ENCODE measurements at places on chromosomes 5 and 9.
A peak's percentile ranks its signal among the peaks of the same experiment; 100 is the strongest.

DNA sequence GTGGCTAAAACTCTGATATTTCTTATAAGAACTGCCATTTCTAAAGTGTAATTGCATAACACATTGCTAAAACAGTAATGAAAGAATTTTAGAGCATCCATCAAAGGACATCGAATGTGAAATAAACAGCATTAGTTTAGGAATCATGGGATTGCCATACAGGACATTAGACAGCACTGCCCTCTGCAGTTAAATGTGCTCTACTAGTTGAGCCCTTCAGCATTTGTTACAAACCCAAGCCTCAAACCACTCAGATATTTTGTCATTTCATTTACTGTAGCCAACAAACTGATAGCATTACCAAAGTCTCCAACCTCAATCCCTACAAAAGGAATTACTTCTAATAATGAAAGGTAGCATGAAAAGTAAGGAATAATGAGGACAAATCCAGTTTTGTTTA is 116.8 kb upstream of the COX7C start:
- DNase-seq: peak; percentile 9

DNA sequence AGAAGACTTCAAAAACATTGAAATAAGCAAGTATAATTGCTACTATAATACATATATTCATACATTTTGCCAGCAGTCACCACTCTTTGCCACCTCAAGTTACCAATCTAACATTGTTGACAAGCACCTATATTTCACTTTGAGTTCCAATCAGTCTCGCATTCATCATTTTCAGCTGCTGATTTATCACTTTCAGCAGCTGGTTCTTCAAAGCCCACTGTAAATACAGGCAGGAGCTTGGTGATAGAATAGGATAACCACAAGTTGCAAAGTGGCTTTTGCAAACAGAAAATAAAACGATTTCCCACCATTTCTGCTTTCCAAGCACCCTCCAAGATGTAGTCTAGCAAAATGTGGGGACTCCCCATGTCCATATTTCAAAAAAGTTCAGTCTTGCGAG is 114.2 kb upstream of the ITGA1 start:
- no peak for DNase-seq

- DNase-seq: no peak
Measured at GRCh38 chr5:154333016-154333415, 112.8 kb upstream of the SAP30L start.

DNA sequence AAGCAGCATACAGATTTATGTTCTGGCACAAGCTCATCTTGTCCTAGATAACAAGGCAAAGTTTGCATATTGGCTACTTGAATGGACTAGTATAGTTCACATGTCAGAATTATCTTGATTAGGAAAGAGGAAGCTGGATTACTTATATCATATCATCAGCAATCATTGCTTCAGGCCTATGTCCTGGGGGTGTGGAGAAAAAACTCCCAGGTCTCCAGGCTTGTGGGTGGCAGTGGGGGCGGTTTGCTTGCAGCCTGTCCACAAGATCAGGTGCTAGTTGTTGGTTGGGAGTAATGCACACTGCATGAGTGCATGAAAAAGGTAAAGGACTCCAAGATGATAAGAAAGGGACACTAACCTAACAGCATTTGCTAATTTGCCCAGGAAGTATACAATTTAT is 326.4 kb upstream of the PDE4D start:
- no peak for DNase-seq

- no peak for DNase-seq
Measured at GRCh38 chr9:27396495-27396894, 99.5 kb upstream of the EQTN start.

GRCh38 chr9:137311986-137312851 is 10.1 kb upstream of the NRARP start:
- DNase-seq: no peak

DNA sequence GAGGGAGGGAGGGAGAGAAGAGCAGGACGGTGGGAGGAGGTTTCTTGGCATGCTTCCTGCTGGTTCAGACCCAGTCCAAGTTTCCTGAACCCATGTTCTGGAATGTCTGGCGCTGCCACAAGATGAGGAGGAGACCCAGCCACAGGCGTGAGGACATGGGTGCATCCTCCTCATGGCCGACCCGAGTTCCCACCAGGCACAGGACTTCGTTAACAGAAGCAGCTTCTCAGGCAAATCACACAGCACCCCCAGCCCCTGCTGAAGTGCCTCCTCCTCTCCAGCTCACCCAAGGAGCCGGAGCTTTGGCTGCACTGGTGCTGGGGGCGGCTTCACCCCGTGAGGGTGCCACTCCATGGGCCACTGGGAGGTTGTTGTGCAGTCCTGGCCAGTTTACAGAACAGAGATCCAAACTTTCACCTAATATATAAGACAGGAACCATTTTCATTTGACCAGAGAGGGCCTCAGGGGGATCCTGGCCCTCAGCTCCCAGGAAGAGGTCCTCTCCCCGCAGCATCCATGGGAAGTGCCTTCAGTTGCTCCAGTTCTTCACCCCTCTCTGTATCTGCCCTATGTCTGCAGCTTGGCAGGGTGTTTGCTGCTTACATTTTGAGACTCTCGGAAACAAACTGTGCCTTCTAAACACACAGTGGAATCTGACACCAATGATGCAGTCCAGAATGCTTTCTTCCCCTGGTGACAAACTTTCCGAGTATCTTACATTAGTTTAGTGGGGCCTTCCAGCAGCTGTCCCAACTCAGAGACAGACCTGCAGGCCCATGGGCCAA is 10.2 kb upstream of the NKD2 start:
- no peak for DNase-seq

- no peak for DNase-seq
Measured at GRCh38 chr9:129587487-129588262, 33.2 kb downstream of the C9orf50 start.

GRCh38 chr9:96660692-96661248 is 5.7 kb upstream of the PRXL2C start:
- no peak for DNase-seq

- DNase-seq: no peak
Measured at GRCh38 chr5:33964132-33964700, 20.3 kb downstream of the SLC45A2 start.

GRCh38 chr9:103999375-104000062 is 94.6 kb upstream of the SMC2 start:
- no peak for DNase-seq

DNA sequence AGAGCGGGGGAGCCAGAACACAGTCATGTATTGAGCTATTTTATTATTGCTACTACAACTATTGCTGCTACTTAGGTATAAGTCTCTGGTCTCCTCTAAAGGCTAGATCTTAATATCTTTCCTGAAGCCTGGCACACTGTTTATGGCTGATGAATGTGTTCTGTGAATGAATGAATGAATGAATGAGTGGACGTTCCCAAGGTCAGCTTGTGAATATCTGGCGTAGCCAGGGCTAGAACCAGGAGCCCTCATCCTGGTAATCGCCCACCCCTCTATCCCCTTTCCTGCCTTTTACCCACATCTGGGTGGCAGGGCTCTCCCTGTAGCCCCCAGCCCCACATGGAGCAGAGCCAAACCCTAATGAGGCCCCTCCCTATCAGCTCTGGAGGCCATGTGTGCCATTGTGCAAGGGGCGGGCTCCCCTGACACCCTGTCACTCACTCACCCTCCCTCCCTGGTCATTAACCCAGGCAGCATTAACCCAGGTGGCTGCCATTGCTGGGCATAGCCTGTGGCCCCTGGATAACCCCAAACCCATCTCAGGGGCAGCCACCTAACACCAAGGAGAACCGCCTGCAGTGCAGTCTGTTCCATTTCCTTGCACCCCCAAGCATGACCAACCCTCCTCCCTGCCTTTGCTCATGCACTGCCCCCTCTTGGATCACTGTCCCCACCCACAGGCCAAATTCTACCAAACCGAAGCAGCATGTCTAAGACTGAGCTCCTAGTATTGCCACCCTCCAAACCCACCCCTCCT is 2.0 kb upstream of the AKNA start:
- no peak for DNase-seq

DNA sequence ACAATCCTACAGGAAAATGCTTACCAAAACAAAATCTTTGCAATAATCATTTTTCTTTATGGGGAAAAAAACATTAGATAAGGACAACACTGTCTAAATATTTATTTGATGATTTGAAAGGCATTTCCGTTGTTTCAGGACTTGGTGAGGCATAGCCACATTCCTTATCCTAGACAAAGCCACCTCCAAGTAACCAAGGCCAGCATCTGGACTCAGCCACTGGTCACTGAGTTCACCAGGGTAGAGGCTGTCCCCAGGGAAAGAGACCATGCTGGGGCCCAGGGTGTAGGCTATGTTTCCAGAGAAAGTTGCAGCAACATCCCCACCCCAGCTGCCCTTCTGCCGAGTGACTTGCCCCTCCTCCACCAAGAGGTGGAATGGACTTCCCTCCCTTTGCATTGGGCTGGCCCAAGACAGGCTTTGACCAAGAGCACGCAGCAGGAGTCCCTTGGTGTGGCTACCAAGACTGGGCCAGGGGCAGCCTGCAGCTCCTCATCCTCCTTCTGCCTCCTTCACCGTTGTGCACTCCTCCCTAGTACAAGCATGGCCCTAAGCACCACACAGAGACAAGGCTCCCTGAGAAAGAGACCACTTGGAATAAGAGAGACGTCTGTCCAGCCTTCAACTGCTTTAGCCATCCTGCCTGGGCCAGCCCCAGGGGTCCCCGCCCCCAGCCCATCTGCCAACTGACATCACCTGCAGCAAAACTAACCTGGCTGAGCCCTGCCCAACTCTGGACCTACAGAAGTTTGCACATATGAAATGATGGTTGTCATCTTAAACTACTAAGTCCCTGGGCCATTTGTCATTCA is 68.1 kb upstream of the SPIN1 start:
- DNase-seq: no peak

DNA sequence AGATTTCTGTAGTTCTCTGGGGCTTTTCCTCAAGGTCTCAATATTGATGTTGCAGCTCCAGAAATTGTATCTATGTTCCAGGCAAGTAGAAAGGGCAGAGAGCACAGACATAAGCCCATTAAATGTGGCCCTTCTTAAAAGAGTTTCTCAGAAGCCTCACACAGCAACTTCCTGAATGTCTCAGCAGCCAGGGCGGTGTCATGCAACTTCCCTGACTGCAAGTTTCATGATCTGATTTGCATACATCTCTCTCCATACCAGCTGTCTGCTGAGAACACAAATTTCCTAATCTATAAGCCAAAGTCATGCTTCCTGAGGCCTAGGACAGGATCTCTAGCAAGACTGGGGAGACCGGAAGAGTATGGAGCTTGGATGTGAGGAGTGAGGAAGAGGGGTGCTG is 13.0 kb downstream of the RGS7BP start:
- no peak for DNase-seq

- peak; percentile 57 for DNase-seq
Measured at GRCh38 chr5:72366324-72366976, 46.3 kb downstream of the PTCD2 start.

- DNase-seq: peak; percentile 24
Measured at GRCh38 chr5:100479079-100479688, 56.0 kb upstream of the FAM174A start.

DNA sequence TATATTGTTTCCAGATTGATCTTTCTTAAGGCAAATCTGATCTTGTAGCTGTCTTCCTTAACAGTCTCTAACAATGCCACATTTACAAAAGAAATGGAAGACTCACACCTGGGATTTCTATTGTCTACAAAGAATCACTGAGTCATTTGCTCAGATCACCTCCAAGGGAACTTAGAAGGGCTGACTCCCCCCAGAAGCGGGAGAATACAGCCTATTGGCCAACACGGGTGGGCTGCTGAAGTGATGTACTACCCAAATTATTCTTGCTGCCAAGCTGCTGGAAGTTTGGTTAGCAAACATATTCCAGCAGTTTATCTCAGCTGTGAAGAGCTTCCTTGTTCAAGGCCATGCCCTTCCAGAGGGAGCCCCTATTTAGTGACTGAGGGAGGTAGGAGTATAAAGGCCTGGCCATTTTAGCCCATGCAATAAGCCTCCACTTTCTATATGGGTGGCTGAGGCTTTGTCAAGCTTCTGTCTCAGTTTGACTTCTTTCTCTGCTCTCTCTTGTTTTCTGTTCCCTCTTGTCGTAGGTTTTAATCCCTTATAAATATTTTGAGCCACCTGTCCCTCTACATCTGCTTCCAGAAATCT is 379.4 kb downstream of the PRR16 start:
- DNase-seq: no peak

GRCh38 chr9:136697821-136698526 is 10.7 kb upstream of the AGPAT2 start:
- DNase-seq: no peak

DNA sequence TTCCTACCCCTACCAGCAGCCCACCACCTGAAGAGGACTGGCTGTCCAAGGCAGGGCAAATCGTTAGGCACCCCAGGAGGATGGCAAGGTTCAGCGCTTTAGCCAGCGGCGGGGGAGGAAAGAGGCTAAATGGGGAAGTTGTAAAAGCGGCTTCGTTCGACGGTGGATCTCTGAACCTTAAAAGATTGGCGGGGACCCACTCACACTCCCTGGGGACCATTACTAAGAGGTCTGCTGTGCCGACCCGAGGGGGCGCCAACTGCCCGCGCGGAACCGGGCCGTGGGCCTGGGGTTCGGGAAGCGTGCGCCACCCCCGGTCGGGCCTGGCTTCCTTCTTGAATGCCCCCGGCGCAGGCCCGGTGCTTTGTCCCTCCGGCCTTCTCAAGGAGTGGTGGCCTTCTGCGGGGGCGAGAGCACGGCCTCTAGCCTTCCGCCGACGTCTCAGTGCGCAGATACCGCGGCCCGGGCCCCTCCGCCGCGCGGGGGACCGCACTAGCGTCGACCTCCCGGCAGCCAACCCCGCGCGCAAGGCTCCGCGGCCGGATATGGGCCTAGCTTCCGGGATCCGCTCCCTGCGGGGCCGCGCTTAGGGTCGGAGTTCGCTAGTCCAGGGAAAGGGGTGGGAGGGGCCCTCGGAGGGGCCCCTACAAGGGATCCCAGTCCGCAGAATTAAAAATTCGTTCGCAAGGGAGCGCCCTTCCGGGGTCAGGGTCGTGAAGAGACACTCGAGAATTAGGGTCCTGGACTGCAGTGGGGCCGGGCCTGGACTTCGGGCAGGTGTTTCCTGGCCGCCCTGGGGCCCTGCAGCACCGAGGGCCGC is 10.5 kb downstream of the NR2F1-AS1 start:
- DNase-seq: no peak

- no peak for DNase-seq
Measured at GRCh38 chr9:84001621-84002020, 21.0 kb downstream of the RMI1 start.

DNA sequence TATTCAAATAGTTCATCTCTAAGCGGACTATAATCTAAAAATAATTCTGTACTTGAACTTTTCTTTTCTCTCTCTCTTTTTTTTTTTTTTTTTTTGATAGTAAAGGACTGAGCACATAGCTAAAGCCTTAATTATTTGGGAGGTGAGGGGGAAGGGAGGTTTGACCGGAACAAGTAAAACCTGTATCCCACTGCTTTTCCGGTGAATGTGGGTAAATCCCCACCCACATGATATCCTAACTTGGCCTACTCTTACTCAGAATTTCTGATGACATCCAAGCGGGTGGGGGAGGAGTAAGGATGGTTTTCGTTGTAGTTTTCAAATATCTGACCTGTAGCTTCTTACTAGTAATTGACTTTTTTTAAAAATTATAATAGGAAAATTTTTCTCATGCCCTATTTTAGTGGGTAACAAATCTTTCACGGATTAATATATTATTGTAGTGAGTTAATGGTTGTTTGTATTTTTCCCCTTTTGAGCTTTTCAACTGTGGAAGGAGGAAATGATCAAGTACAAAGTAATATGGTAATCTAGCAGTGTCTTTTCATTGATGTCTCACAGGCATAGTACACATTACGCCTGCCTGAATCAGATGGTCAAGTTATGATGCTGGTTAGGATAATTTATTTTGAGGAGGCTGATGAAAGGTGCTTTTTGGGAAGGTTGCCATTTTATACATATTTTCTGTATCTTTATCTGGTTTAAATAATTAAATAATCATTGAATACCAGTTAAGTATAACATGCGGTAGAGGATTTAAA is 2.2 kb upstream of the ELL2 start:
- peak; percentile 7 for DNase-seq
